ENCODE measurements at places on chromosomes 3 and 15.

GRCh38 chr3:38313263-38313662 is 31.2 kb downstream of the SLC22A14 start:
- no peak for DNase-seq

DNA sequence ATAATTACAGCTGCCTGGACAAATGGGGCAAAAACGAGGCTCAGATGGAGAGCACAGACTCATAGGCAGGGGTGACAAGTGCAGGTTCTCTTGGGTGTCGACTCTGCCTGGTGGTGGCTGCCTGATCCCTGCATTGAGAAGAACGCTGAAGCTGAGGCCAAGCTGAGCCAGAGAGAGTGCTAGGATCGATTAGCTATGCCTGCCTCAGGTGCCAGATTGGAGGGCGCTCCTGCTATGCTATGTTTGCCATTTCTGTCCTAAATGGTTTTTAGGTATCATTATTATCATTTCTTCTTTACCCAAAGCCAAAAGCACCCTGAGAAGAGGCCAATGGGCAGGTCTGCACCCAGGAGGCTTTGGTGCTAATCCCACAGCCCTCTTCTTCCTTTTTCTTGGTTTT is 53.9 kb upstream of the SLC6A11 start:
- no peak for DNase-seq

DNA sequence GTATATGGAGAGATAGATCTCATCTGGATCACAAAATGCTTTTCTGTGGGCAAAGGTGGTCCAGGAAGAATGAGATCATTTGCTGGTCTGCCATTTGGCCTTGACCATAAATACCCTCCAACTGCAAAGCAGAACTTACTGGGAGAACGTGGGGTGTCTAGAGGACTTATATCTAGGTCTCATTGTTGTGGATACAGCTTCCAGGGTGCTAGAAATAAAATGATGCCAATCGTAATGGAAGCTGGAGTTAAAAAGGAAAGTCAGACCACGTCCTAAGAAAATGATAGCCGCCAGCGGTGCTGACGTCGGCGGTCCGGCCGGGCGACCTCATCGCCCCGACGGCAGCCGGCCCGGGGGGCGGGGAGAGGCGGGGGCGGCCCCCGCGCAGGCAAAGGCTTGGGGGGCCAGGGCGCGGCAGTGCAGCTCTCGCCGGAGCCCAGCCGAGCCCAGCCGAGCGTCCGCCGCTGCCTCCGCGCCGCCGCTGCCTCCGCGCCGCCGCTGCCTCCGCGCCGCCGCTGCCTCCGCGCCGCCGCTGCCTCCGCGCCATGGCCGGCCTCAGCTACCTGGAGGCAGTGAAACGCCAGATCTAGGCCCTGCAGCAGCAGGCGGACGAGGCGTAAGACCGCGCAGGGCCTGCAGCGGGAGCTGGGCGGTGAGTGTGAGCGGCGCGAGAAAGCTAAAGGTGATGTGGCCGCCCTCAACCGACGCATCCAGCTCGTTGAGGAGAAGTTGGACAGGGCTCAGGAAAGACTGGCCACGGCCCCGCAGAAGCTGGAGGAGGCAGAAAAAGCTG is 89.5 kb downstream of the EOMES start:
- no peak for DNase-seq

- DNase-seq = no peak
These were observed 6.4 kb upstream of the SLC51B start for GRCh38 chr15:65038836-65039235.

DNA sequence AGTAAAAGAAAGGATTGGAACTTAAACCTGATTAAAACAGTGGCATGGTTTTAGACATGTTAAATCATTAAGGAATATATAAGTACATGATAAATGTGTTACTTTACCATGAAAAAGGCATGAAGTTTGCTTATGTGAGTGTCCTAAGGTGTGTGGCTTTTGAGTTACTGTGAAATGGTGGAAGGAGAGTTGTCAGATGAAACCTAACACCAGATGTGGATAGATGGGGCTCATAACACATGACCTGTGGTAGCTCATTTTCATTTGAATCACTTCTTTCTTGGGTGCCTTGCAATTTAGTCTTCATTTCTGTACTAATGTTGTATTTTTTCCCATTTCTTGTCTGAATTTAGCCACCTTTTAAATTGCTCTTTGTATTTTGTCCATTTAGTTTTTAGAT is 13.0 kb downstream of the MEF2A start:
- no peak for DNase-seq

DNA sequence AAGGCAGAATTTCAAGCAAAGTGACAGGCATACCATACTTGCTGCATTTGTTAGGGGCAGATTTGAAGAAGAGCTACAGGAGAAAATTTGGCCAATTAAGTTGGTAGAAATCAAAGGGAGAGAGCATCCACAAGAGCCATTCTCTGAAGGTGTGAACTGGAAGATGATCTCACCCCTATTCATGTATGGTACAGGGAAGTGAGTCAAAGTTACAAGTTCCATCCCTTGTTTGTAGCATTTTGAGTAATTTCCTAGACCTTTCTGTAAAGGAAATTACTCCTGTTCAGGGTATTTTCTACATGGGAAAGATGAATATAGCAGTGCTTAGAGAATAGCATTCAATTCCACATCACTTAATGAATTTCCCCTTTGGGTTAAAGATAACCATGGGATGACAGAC is 28.4 kb downstream of the TTC14 start:
- no peak for DNase-seq

DNA sequence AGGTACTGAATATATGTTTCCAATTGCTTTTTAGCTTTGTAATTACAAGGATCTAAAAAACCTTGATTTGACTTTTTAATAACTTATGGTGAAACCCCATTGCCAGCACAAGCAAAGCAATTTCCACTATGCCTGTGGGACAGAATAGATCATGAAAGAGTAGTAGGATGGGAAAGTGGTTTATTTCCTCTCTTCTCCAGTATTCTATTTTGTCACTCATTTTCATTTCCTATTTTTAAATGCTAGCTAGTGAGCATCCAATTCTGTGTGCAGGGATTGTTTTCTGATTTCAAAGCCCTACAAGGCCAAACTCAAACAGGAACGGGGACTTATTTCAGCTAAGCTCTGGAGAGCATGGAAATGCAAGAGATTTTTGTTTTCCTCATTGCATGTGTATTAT is 132.0 kb upstream of the TGFBR2 start:
- no peak for DNase-seq

DNA sequence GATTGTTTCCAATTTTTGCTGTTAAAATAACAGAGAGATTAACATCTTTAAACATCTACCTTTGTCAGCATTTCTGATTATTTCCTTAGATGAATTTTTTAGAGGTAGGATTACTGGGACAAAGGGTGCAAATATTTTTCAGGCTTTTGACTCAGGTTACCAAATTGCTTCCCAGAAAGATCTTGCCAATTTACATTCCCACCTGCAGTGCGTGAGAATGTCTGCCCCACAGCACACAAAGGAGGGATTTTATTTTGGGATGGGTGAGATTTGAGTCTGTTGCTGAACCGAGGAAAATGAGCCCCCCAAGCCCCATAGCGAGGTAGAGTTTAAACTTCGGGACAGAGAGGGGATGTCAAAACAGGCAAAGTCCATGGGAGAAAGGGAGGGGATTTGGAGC is 25.9 kb upstream of the RNU6-1 start:
- no peak for DNase-seq

GRCh38 chr15:86328658-86329057 is 249.0 kb downstream of the AGBL1 start:
- DNase-seq = no peak

- DNase-seq = no peak
These were observed 34.3 kb upstream of the TRAK1 start for GRCh38 chr3:42056840-42057239.

- DNase-seq = no peak
These were observed 13.9 kb downstream of the CHST13 start for GRCh38 chr3:126537730-126538281.

DNA sequence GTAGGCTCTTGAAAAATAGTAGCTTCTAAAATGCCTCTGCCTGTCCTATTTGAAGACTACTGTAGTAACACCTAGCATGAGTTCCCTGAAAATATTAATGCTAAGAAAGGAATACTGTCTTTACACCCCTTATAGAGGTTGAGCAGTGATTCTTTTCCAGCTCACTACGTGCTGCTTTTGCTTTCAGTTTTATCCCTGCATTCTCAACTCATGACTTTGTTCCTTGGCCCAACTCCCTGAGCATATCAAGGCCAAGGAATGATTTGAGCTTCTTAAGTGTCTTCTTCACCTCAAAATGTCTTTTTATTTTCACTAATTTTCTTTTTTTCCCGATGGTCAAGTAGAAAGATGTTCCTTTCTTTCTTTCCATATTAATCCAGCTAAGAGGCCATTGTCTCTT is 16.5 kb upstream of the P2RY13 start:
- DNase-seq = no peak

DNA sequence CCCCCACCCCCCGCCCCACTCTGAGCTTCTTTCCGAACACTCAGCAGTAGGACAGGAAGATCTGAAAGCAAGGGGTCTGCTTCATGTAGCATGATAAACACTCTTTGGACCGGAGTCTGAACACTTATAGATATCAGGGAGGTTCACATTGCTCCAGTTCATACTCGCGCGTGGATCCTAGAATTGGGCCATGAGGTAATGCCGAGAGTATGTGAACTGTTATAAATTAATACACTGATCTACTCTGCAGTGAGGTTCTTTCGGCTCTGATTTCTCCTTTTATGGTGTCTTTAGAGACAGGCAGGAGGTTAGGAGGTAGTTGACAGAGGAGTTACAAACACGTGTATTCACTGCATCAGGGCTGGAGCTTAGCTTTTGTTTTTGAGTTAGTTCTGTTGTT is 223.0 kb downstream of the THSD4 start:
- no peak for DNase-seq

DNA sequence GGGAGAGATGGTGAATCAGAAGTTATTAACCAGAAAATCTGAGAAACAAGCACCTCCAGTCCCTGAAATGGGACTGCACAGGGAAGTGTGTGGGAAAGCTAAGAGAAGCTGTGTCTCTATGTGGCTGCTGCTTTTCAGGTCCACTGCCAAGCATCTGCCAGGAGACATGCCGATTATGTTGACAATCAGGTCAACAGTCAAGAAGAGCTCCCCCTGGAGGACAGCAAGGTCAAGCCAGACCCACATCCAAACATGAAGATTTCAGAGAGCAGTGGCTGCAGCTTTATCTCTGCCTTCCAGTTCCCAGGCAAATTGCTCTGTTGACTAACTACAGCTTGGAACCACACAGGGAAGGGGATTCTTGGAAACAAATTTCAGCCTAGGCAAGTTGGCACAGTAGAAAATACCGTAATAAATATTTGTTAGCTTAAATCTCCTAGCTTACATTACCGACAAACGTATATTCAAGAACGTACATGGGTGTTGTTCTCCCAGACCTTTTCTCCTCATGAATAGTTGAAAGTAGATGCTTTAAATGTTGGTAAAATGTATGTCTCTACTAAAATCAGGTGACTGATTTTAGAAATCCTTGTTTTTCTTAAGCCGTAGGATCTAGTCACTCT is 394.5 kb upstream of the RARB start:
- DNase-seq = no peak

DNA sequence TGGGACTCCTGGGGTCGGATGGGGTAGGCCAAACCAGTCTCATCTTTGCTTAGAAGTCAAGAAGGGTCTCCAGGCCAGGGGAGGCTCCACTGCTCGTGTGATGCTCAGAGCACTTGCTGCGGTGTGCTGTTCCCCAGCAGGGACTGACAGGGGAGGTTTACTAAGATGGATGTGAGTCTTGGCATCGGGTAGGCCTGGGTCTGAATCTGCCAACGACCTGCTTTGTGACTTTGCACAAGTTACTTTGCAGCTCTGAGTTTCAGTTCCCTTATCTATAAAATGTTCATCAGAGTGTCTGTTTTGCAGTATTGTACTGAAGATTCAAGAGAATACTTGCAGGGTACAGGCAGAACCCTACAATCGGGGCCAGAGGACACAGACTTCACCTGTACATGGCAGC is 17.3 kb upstream of the CDCP1 start:
- no peak for DNase-seq

- DNase-seq = no peak
These were observed 921.0 kb upstream of the ROBO1 start for GRCh38 chr3:80688814-80689213.

GRCh38 chr3:127228866-127229265 is 35.9 kb downstream of the PRR23E start:
- DNase-seq = no peak

GRCh38 chr3:10935846-10936631 is 56.5 kb upstream of the SLC6A1 start:
- no peak for DNase-seq

- DNase-seq = no peak
These were observed at the start of gene FAM81A for GRCh38 chr15:59437817-59438624. TSS of gene FAM81A (plus strand) at chr15:59438186. CDS start at chr15:59458627, 20,441 bp downstream.

- no peak for DNase-seq
These were observed 142.4 kb upstream of the RGMA start for GRCh38 chr15:93231261-93231925.

- no peak for DNase-seq
These were observed 207.7 kb downstream of the SOX2 start for GRCh38 chr3:181919375-181919774.

All from cortex of kidney (tissue), 1 donor.